Spinal cord (tissue), 10 donors: ENCODE measurements at places on chromosomes 13 and 19. TPM values are rescaled to one million over a fixed set of nuclear protein-coding genes. Genes with fewer than 3 reads are reported as not detected.

The LENG8 gene
- total RNA-seq: 25.3 TPM

The VSIG10L gene
- 6.7 TPM for total RNA-seq

The ANKRD24 gene
- 2.8 TPM for total RNA-seq

The ZNF799 gene
- 9.7 TPM for total RNA-seq

The GPC6 gene
- 68.8 TPM for total RNA-seq

DNA sequence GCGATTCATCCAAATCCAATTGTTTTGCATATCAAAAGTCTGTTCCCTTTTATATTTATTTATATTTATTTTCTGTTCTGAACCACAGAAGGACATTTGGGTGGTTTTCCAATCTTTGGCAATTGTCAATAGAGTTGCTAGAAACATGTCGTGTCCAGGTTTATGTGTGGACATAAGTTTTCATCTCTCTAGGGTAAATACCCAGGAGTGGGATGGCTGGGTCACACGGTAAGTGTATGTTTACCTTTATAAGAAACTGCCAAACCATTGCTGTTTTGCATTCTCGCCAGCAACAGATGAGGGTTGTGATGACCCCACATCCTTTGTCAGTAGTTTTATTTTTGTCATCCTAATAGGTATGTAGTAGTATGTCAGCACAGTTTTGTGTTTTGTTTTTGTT, 12.5 kb downstream of the AP1M1 start:
- H3K4me3 ChIP-seq: no peak overlapping the region
- H3K36me3 ChIP-seq: peaks cover 58% of the 10 kb centered on the region
- no peak overlapping the region for H3K27ac ChIP-seq
- peaks cover 3% of the 10 kb centered on the region for H3K4me1 ChIP-seq
- no peaks in the 10 kb centered on the region for H3K27me3 ChIP-seq

- DNase-seq: no peak
- no peaks in the 10 kb centered on the region for H3K27me3 ChIP-seq
- no peaks in the 10 kb centered on the region for H3K4me1 ChIP-seq
- no peaks in the 10 kb centered on the region for H3K36me3 ChIP-seq
These were observed 73.7 kb upstream of the SLAIN1 start for GRCh38 chr13:77623806-77624205.

DNA sequence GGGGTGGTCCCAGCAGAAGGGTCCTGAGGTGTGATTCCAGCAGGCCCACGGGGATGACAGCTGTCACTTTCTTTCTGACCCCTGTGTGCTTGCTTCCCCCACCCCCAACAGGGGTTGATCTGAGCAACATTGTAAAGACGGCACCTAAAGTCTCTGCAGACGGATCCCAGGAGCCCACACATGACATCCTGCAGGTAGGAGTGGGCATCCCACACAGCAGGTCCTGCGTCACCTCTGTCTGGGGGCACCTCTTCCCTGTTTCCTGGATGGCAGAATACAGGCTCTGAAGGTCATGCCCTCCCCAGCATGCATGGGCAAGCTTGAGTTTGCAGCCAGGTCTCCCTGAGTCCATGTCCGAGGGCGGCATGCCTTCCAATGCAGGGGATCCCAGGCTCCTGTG, 10.5 kb downstream of the ARMC6 start:
- DNase-seq: no peak
- H3K27ac ChIP-seq: no peak overlapping the region
- H3K4me1 ChIP-seq: no peaks in the 10 kb centered on the region
- no peaks in the 10 kb centered on the region for H3K27me3 ChIP-seq
- peaks cover 39% of the 10 kb centered on the region for H3K36me3 ChIP-seq
- no peak overlapping the region for H3K4me3 ChIP-seq

DNA sequence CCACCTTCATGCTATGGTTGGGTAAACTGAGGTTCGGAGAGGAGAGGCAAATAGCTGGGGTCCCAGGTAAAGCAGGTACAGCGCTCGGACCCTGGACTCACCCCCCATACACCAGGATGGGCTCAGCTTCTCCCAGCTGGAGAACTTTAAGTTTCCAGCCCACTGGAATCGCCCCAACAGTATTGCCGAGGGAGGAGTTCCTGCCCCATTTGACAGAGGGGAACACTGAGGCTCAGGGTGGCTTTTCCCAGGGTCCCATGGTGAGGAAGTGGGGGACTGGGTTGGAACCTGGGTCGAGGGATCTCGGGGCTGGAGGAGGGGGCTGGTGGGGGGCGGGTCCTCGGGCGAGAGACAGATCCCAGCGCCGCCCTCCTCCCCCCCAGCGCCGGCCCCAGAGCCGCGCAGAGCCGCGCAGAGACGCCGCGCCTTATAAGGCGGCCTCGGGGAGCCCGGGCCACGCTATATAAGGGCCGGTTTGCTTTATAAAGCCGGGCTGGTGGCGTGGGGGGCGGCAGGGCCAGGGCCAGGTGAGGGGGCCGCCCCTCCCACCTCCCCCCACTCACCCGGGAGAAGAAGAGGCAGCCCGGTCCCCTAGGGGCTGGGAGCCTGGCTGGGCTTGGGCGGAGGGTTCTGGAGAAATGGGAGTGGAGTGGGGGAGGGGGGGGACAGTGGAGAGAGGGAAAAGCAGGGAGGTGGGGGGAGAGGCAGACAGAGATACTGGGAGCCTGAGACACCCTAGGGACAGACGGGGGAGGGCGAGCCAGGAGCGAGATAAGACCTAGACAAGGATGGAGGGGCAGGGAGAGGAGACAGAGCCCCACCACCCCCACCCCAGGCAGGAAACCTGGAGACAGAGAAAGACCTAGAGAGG, 1.1 kb downstream of the CNN1 start:
- no peak for DNase-seq
- H3K4me1 ChIP-seq: peaks cover 22% of the 10 kb centered on the region
- peak overlapping the region; percentile 29 for H3K4me3 ChIP-seq
- peaks cover 23% of the 10 kb centered on the region for H3K27me3 ChIP-seq
- no peak overlapping the region for H3K27ac ChIP-seq

- no peaks in the 10 kb centered on the region for H3K27me3 ChIP-seq
- peak overlapping the region; percentile 1 for H3K4me3 ChIP-seq
- H3K4me1 ChIP-seq: peaks cover 3% of the 10 kb centered on the region
- no peaks in the 10 kb centered on the region for H3K36me3 ChIP-seq
These were observed 299.3 kb upstream of the ARGLU1 start for GRCh38 chr13:106867249-106867648.

- H3K4me3 ChIP-seq: no peak overlapping the region
- DNase-seq: no peak
- H3K4me1 ChIP-seq: peaks cover 68% of the 10 kb centered on the region
- H3K36me3 ChIP-seq: no peaks in the 10 kb centered on the region
- no peaks in the 10 kb centered on the region for H3K27me3 ChIP-seq
These were observed 35.9 kb downstream of the RAB20 start for GRCh38 chr13:110525328-110526319.

DNA sequence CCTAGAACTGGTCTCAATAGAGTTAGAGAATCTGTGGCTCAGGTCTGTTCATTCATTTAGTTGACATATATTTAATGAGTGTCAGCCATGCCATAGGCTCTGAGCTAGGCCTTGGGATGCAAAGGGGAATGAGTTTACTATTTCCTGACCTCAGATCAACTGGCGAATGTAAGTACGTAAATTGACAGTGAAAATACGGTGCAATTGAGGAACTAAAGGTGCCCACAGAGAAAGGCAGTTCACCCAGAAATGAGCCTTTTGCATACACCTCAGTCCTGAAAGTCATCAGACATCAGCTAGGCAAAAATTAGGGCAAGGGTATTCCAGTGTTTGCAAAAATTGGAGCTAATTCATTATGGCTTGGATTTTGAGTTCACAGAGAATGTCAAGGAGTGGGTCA, 20.6 kb upstream of the UPF3A start:
- no peak for DNase-seq
- no peak overlapping the region for H3K27ac ChIP-seq
- H3K27me3 ChIP-seq: no peaks in the 10 kb centered on the region
- no peaks in the 10 kb centered on the region for H3K4me1 ChIP-seq
- peaks cover 45% of the 10 kb centered on the region for H3K36me3 ChIP-seq

- no peaks in the 10 kb centered on the region for H3K36me3 ChIP-seq
- H3K4me3 ChIP-seq: no peak overlapping the region
- DNase-seq: no peak
- no peak overlapping the region for H3K27ac ChIP-seq
- no peaks in the 10 kb centered on the region for H3K4me1 ChIP-seq
These were observed 204.4 kb downstream of the MZT1 start for GRCh38 chr13:72523049-72523448.

- peak; percentile 73 for DNase-seq
- H3K27ac ChIP-seq: no peak overlapping the region
- H3K4me3 ChIP-seq: no peak overlapping the region
- no peaks in the 10 kb centered on the region for H3K27me3 ChIP-seq
- no peaks in the 10 kb centered on the region for H3K36me3 ChIP-seq
These were observed 17.4 kb upstream of the FEM1A start for GRCh38 chr19:4774136-4774535.

- no peaks in the 10 kb centered on the region for H3K36me3 ChIP-seq
- H3K4me3 ChIP-seq: no peak overlapping the region
- DNase-seq: no peak
These were observed 6.1 kb downstream of the TPRX2 start for GRCh38 chr19:47865166-47865565.

DNA sequence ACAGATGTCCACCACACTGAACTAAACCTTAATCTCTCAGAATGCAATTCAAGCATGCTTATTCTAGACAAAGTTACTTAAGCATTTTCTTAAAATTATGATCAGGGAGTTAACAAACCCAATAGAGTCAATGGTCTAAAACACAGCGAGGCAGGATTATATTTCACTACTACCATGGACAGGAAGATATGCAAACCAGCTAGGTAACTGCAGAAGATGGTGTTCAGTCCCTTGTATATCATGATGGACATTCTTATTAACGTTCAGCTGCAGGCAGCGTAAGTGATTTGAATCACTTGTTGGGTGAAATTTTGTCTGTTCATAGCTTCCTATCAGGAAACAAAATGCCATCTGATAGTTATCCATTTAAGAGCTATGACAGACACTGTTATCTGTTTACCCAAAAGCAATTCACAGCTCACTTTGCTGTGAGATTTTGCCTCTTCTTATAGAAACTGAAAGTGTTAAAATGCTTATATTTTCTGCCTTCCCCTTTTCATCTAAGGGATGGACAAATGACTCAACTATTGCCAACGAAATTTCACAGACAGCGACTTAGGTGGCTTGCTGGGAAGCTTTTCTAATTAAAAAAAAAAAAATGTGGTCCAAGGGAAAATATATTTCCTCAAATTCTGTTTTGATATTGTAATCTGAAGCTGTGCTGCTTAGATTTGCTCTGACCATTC, 591.9 kb downstream of the DACH1 start:
- H3K27ac ChIP-seq: no peak overlapping the region
- H3K4me1 ChIP-seq: no peaks in the 10 kb centered on the region
- DNase-seq: no peak
- no peaks in the 10 kb centered on the region for H3K36me3 ChIP-seq
- H3K27me3 ChIP-seq: no peaks in the 10 kb centered on the region

- no peaks in the 10 kb centered on the region for H3K36me3 ChIP-seq
- H3K4me1 ChIP-seq: peaks cover 6% of the 10 kb centered on the region
- no peak overlapping the region for H3K4me3 ChIP-seq
- H3K27ac ChIP-seq: no peak overlapping the region
- DNase-seq: no peak
These were observed 5.0 kb upstream of the TINCR start for GRCh38 chr19:5572556-5573286.

GRCh38 chr13:43401361-43401760, 378.0 kb downstream of the DNAJC15 start:
- no peak overlapping the region for H3K4me3 ChIP-seq
- no peaks in the 10 kb centered on the region for H3K4me1 ChIP-seq
- H3K27ac ChIP-seq: no peak overlapping the region
- H3K27me3 ChIP-seq: no peaks in the 10 kb centered on the region
- no peak for DNase-seq

- no peaks in the 10 kb centered on the region for H3K27me3 ChIP-seq
- H3K4me1 ChIP-seq: no peaks in the 10 kb centered on the region
- no peak for DNase-seq
- H3K36me3 ChIP-seq: no peaks in the 10 kb centered on the region
These were observed 919.0 kb downstream of the EFNB2 start for GRCh38 chr13:105616333-105617075.

DNA sequence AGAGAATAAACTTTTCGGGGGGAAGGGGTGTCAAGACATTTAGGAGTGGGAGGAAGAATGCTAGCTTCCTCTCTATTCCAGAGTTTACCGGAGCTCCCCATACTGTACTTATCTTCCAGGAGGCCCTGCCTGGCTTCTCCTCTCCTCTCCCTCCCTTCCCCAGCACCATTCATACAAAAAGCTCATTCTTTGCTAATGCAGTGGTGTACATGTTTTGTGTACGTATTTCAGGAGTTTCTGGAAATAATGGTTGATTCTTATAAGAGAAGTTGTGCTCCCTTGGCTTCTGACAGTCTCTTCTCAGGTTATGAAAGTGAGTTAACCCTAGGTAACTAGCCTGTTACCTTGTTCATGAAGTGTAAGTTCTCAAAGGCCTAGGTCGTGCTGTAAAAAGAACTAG, 7.1 kb downstream of the SAMD4B start:
- no peak for DNase-seq
- H3K4me1 ChIP-seq: peaks cover 4% of the 10 kb centered on the region
- H3K36me3 ChIP-seq: peaks cover 22% of the 10 kb centered on the region
- no peaks in the 10 kb centered on the region for H3K27me3 ChIP-seq

DNA sequence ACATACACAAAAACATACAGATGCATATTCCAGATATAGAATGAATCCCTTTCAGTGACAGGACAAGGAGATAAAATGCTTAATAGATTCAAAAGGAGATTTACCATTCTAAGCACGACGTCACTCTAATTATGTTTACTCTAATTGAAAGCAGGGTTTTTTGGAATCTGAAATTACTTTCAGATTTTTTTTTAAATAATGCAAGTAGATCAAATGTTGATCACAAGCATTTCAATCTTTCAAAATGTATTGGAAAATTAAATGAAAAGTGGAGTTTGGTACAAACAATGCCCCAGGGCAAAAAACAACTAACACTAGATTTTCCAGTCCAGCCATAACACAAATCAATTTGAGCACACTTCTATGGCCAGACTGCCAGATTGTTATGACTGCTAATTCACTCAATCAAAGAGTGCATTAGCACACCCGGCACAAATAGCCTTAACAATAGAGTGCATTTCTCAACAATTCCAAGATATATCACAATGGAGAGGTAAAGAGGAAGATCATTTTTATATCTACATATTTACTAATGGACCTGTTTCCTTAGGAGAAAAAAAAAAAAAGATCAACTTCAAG, 4.3 kb upstream of the DACH1 start:
- H3K27me3 ChIP-seq: peaks cover 12% of the 10 kb centered on the region
- no peak overlapping the region for H3K4me3 ChIP-seq
- no peak overlapping the region for H3K27ac ChIP-seq
- no peak for DNase-seq
- H3K4me1 ChIP-seq: no peaks in the 10 kb centered on the region
- no peaks in the 10 kb centered on the region for H3K36me3 ChIP-seq

DNA sequence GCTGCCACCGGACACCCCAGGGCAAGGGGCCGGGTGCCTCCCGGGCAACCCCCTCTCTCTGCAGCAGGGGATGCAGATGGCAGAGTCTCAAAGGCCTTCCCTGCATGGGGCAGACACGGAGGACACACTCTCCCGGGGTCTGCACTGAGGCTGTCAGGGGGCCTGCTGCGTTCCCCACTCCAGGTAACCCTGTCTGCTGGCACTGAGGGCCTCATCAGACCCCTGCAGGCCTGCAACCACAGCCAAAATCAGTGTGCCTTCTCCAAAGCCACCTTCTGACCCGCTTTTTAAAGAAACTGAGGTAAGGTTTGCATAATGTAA, 93.9 kb downstream of the GNG7 start:
- H3K27ac ChIP-seq: no peak overlapping the region
- H3K27me3 ChIP-seq: no peaks in the 10 kb centered on the region
- H3K4me1 ChIP-seq: peaks cover 13% of the 10 kb centered on the region
- no peak for DNase-seq
- no peak overlapping the region for H3K4me3 ChIP-seq

GRCh38 chr13:26590951-26591350, 33.5 kb downstream of the WASF3 start:
- H3K36me3 ChIP-seq: no peaks in the 10 kb centered on the region
- H3K27me3 ChIP-seq: no peaks in the 10 kb centered on the region
- H3K4me3 ChIP-seq: no peak overlapping the region
- H3K27ac ChIP-seq: no peak overlapping the region
